ENCODE measurements at places on chromosomes 13 and 19.

GRCh38 chr13:69720278-69720983 is 387.2 kb upstream of the ATXN8OS start:
- no peak for DNase-seq

DNA sequence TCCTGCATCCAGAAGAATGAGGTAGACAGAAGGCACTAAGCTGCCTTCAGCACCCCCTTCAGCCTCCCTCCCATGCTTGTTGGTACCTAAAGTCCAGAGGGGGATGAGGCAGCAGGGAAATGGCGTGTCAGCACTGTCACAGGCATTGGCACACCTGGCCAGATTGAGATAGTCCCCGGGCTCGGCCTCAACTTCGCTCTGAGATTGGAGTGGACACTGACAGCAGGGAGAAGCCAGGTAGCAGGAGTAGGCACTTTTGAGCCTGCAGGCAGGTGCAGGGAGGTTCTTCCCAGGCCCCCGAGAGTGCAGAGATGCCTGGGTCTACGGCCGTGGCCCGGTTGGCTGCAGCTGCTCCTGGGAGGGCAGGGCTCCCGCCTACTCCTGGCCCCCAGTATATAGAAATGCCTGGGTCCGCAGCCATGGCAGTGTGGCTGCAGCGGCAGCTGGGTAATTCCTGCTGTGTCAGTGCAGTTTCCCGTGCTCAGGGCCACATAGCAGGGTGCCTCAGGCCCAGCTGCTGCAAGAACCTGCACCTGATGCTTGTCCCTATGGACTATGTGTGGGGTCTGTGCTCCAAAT is 160.3 kb downstream of the SLITRK6 start:
- DNase-seq, result no peak

- DNase-seq, result no peak
Measured at GRCh38 chr19:19403373-19403901, 2.0 kb upstream of the GATAD2A start.

GRCh38 chr19:44401139-44402115 is at the start of gene ZNF285:
ZNF285 (minus strand) TSS chr19:44401608; CDS start chr19:44397213, 4,395 bp downstream.
- peak; percentile 94 for DNase-seq

- DNase-seq, result no peak
Measured at GRCh38 chr13:81021284-81021840, 680.4 kb upstream of the SPRY2 start.

GRCh38 chr13:92963029-92963428 is 263.6 kb upstream of the GPC6 start:
- no peak for DNase-seq

GRCh38 chr13:73665261-73665660 is 468.9 kb downstream of the KLF12 start:
- no peak for DNase-seq

GRCh38 chr19:10557603-10558197 is 8.1 kb downstream of the KRI1 start:
- no peak for DNase-seq

GRCh38 chr13:102145750-102146149 is 256.1 kb downstream of the FGF14 start:
- DNase-seq, result no peak

DNA sequence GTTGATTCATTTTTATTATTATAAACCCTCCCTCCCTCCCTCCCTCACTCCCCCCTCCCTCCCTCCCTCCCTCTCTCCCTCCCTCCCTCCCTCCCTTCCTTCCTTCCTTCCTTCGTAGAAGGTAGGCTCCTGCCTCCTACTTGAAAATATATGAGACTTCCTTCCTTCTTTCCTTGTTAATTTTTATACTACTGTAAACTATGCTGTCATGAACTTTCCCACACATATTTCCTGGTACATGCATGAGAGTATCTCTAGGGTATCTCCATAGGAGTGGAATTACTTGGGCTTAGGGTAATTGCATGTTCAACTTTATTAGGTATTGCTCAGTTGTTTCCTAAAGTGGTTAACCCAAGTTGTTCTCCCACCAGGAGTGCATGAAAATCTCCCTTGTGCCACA is 330.6 kb downstream of the KCNRG start:
- no peak for DNase-seq

DNA sequence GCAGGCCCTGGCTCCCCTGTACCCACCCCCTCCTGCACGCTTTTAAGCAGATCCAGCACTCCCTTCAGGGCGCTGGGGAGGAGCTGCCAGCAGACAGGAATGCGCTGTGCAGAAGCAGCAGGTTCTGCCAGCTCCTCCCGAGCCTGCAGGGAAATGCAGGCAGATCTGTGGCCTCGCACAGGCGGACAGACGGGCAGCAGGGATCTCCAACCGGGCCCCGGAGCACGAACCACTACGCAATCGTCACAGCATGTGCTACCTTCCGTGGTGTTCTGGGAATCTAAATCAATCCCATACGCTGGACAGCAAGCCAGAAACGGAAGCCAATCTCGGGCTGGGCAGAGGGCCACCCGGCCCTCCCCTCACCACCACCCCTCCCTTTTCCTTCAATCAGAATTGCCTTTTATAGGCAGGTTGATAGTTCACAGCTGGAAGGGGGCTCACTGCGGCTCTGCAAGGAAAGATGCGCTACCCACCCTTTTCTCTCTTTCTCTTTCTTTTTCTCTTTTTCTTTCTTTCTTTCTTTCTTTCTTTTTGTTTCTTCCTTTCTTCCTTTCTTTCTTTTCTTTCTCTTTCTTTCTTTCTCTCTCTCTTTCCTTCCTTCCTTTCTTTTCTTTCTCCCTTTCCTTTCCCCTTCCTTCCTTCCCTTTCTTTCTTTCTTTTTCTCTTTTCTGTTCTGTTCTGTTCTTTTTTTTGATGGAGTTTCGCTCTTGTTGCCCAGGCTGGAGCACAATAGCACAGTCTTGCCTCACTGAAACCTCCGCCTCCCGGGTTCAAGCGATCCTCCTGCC is 99.9 kb downstream of the GNG7 start:
- peak; percentile 92 for DNase-seq

All from tibial artery (tissue), 4 donors.